ENCODE measurements at places on chromosomes 1 and 21.

GRCh38 chr1:51310871-51311613 is 19.3 kb downstream of the TTC39A start:
- no peak for DNase-seq

- DNase-seq: no peak
Observed at GRCh38 chr1:54008876-54009275, 9.1 kb downstream of the LDLRAD1 start.

DNA sequence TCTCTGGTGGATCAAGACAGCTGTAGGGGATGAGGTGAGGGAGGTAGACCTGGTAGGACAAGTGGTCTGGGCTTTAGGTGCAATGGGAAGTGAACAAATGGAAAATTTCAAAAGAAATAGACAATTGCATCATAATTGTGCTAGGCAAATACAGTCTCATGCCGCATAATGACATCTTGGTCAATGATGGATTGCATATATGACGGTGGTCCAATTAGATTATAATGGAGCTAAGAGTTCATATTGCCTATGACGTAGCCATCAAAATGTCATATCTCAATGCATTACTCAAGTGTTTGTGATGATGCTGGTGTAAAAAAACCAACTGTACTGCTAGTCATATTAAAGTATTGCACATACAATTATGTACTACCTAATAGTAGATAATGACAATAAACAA is 19.0 kb downstream of the KCNK2 start:
- no peak for DNase-seq

- DNase-seq: no peak
Observed at GRCh38 chr1:218207194-218207593, 77.9 kb upstream of the RRP15 start.

GRCh38 chr1:81446000-81446669 is 354.6 kb upstream of the ADGRL2 start:
- no peak for DNase-seq

DNA sequence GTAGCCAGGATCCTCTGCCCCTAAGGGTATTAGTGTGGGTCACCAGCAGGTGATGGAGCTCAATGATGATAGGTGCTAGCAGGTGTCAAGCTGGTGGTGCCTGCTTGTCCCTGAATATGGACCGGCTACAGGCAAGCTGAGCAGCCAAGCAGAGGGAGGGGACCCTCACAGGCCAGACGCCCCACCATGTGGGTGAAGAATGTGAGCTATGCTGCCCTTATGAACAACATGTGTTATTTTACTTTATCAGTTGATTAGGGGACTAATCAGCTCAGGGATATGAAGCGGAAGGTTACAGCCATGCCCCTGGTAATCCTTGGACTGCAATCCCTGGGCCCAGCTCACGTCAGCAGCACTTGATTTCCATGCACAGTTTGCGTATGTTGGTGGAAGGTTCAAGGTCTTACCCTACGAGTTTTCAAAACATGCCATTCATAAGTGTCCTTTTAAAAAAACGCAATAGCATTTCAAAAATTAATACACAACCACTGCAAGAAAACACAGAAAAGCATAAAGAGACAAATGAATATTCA is 106.0 kb downstream of the CDC7 start:
- DNase-seq: no peak

DNA sequence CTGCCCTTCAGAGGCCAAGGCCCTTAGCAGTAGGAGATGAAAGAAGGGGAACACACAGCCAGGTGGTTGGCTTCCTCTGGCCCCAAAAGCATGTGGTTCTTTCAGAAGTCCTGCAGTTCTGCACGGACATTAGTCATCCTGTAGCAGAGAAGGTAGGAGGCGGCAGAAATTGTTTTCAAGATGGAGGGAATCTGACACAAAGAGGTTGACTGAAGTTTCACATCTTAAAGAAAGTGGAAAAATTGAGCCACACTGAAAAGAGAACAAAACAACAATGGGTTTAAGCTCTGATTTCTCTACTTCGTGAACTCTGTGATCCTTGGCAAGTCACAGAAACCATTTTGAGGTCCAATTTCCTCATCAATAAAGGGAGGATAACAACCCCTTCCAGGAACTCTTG is 125.3 kb upstream of the DNAH14 start:
- no peak for DNase-seq

GRCh38 chr1:12196641-12197482 is 30.1 kb downstream of the TNFRSF1B start:
- DNase-seq: no peak

DNA sequence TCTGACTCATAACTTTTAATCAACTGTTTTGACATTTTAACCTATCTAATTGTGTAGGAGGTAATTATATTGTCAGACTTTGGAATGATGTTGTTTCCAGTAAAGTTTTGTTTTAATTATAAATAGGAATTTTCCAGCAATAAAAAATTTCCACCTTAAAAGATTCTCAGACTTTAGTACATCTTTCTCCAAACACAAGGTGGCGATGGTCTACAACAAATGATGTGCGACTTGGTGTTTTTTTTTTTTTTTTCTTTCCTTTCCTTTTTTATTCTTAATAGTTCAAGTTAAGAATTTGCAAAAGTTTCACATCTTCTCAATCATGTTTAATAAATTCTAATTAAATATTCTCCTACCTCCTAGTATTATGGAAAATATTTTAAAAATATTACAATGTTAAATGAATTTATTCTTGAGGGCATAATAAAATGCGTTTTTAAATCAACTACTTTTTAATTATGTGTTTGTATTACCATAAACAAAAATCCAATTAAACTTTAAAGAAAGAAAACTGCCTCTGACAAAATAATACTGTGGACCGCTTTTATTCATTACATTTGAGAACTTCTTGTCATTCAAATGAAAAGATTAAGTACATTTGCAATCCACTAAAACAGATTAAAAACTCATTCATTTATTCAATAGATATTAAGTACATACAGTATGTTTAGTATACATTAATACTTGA is 4.4 kb upstream of the ADAMTS1 start:
- DNase-seq: peak; percentile 29

- no peak for DNase-seq
Observed at GRCh38 chr1:239555350-239555749, 169.0 kb downstream of the CHRM3 start.

All from AG20443 (cell line).